Stomach (tissue), 19 donors: ENCODE measurements at places on chromosomes 4 and X.

DNA sequence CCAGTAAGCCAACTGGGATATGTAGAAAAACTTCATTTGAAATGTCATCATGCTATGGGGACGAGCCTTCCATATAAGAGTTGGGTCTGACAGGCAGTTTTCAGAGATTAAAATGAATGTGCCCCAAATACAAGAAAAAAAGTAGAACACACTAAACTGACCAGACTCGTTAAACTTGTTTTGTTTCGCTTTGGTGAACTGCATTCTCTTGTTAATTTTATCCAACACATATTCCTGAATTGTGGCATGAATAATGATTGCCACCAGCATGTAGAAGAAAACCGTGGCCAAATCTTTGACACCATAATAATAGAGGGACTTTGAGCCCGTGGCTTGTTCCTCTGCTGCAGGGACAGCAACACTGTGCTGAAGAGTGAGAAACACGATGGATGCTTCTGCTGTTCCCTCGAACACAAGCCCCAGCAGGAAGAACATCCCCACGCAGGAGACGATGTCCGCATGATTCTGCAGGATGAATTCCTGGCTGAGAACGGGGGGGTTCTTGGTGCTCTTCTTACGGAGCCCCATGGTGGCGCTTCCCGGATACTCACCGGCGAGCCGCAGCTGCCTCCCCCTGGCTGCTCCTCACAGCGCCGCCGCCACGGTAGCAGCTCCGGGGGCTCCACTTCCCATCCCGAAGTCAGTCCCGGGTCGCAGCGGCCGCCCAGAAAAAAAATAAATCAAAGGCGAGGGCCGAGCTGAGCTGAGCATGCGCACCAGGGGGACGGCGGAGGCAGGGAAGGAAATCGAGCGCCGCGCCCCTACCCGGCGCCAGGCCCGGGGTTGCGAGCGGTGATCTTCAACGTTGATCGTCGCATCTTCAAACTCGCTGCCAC, at the start of gene TRAM1L1:
TRAM1L1 (minus strand) TSS at position 711 of the 836 bp plus-strand sequence; CDS start at position 528, 183 bp downstream.
- peak; percentile 64 for DNase-seq

GRCh38 chrX:63652086-63652765, 132.8 kb downstream of the ARHGEF9 start:
- no peak for DNase-seq

DNA sequence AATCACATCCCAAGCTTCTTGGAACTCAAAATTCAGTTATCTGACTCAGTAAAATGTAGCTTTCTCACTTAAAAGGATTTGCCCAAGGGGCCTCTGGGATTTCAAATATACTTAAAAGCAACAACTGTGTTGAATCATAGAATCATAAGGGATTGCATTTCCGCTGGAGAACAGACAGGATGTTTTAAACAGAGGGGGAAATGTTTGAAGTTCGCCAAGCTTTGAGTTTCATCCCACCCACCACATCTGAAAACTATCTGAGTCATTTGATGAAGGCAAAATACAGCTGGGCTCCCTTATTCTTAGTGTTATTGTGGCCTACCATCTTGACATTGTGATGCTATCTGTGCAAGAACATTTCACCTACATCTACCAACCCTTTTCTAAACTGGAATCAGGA, 73.5 kb downstream of the PPP1R2C start:
- peak; percentile 12 for DNase-seq

GRCh38 chrX:69386681-69387080, 117.4 kb upstream of the NALF2 start:
- DNase-seq = no peak

GRCh38 chr4:184064877-184065276, 152.8 kb downstream of the ENPP6 start:
- DNase-seq = peak; percentile 74

- no peak for DNase-seq
These were observed 1.8 kb upstream of the TMEM164 start for GRCh38 chrX:110000847-110001713.
